ENCODE measurements at places on chromosomes 1 and 21.
A peak's percentile ranks its signal among the peaks of the same experiment; 100 is the strongest.

DNA sequence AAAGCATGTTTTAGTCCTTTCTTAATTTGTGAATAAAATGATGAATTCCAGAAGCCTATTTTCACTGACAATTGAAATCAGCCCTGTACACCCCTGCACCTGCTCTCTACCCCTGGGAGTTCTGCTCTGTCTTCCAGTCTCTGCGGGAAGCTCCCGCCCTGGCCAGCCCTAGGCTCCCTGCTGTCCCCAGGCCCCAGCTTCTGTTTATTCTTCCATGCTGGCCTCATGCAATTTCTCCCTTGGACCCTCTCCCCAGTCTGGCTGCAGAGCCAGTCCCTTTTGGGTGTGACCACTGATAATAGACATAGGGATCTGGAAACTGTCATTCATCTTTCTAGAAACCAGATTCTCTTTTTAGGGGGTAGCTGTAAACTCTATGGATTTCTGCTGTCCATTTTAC lies 258.6 kb downstream of the GRIK3 start:
- no peak for DNase-seq

DNA sequence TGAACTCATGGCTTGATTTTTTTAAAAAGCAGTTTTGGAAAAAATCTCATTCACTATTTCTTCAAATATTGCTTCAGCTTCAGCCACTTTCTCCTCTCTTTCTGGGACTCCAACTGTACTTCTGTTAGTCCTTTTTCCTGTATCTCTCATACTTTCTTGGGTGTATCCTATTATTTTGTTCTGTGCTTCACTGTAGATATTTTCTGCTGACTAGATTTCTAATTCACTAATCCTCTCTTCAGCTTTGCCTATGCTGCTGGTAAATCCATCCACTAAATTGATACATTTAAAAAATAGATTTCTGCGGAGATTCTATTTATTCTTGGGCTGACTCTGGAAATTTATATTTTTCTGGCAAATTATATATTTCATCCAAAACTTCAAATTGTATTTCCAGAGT lies 4.9 kb upstream of the KCNE2 start:
- no peak for DNase-seq

DNA sequence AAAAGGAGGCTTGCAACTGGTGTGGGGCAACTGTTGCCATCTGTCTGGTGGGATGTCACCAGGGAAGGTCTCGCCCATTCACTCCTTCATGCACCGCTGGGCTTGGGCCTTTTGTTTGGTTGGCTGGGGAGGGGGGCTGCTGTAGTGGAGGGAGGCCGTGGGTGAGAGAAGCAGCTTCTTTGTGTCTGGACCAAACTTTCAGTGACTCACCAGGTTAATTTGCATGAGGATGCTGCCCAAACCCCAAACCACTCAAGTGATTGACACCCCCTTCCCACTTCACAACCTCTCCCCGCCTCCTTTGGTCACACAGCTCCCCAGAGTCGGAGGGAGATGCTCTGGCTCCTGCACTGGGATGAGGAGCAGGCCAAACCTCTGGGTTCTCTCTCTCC lies 19.7 kb downstream of the BTG2 start:
- DNase-seq: no peak

DNA sequence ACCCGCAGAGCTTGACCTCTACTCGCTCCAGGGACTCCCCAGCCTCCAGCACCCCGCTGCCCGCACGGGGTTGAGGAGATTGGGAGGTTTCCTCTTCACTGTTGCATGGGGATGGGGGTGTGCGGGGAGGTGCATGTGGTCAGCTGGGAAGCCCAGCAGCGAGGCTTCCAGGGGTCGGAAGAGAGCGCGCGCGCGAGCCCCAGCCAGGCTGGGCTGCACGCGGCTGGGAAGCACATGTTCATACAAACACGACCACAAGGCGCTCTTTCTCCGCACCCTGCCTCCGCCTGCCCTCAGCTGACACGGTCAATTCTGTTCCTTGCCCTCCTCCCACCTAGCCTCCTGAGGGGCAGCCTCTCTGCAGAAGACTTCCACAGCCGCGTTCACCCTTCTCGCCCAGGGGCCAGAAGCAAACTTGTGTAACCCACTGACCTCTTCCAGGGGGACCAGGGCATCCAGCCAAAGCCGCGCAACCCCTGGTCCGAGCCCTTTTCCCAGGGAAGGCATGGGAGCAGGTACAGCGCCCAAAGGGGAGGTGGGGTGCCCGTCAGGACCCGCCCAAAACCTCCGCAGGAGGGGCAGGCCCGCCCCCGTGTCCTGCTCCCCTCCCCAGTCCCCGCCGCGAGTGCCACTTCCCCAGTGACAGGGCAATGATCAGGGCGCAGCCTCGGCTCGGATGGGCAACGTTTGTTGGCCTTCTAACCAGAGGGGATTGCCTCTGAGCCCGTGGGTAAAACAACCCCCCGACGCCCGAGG lies 1.3 kb downstream of the COL24A1 start:
- DNase-seq: no peak

- DNase-seq: no peak
Observed at GRCh38 chr1:27583479-27583878, 20.5 kb downstream of the AHDC1 start.

DNA sequence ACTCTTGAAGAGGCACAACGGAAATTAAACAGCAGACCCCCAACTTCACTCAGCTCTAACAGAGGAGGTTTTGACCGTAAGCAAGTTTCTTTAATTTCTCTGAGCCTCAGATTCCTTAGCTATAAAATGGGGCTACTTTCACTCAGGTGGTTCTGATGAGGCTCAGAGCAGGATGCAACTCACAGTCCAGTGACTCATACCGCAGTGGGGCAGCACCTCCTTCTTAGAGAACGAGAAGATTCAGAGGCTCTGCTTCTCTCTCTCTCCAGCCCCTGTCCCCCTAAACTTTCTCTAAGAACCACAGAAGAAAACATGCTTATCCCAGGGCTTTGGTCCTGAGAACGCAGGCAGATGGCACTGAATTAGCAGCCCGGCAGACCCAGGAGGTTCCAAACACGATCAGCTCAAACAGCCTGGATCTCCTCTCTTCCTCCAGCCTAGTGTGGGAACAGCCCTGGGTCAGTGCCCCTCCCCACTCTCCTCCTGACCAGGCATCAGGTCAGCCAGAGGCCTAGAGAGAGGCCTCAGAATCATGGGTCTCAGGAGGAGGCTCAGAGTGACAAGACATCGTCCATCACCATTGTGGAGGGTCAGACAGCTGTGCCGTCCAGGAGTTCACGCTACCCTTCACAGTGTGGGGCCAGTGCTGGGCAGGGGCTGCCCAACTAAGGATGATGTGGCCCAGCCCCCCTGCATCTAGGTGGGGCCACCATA lies 433.0 kb downstream of the PTPRU start:
- no peak for DNase-seq

- DNase-seq: no peak
Observed at GRCh38 chr1:1297802-1298424, 9.8 kb downstream of the ACAP3 start.

GRCh38 chr1:201216395-201217085 lies 25.9 kb downstream of the IGFN1 start:
- no peak for DNase-seq

DNA sequence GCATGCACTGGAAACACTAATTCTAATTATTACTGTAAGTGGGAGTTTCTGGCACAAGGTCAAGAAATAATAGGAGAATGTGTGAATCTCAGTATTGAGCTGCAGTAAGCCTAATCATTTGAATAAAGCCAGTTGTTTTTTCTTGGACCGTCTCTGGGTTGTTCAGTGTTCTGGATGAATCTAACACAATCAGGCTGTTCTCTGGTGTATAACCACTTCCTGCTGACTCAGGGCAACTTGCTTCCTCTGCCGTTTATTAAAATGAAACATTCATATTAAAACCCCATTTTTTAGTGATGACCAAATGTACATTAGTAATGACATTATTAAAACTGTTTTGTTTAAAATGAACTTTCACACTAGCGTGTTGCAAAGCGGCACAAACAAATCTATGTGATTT lies 273.1 kb upstream of the SNX7 start:
- peak; percentile 9 for DNase-seq

- no peak for DNase-seq
Observed at GRCh38 chr1:200610846-200611245, 9.7 kb downstream of the KIF14 start.

GRCh38 chr1:229942501-229942900 lies 124.5 kb upstream of the GALNT2 start:
- DNase-seq: no peak

- DNase-seq: no peak
Observed at GRCh38 chr1:205576805-205577761, 54.7 kb downstream of the ELK4 start.

DNA sequence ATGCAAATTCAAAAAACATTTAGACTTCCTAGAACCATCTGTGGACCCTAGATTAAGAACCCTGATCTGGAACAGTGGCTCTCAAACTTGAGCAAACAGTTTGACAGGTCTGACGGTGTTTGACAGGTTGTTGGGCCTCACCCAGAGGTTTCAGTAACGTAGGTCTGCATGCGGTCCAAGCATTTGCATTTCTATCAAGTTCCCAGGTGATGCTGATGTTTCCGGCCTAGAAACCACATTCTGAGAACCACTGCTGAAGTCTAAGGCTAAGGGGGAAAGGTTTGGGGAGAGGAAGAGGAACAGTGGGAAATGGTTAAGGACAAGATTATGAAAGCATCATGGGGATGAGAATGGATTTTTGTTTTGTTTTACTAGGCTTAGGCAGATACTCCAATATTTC lies 48.6 kb downstream of the MDM4 start:
- DNase-seq: no peak

- DNase-seq: no peak
Observed at GRCh38 chr1:42258218-42258617, 76.8 kb downstream of the FOXJ3 start.

- no peak for DNase-seq
Observed at GRCh38 chr1:66617362-66618184, 83.6 kb downstream of the SGIP1 start.

DNA sequence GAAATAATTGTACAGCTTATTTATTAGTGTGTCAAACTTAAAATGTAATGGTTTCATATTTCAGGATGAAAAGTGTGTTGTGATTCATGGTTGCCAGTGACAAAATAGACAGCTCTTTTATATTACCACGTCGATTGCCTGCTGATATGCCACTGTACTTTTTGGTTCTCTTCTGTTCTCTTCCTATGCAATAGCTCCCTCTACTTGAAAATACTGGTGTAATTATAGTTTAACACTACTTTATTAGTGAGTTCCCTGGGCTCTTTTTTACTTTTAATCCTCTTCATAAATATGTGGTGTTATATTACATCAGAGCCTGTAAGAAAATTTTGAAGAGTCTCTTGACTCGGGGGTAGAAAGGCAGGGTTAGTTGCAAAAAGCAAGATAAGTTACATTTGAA lies 111.3 kb downstream of the PATJ start:
- DNase-seq: peak; percentile 58

DNA sequence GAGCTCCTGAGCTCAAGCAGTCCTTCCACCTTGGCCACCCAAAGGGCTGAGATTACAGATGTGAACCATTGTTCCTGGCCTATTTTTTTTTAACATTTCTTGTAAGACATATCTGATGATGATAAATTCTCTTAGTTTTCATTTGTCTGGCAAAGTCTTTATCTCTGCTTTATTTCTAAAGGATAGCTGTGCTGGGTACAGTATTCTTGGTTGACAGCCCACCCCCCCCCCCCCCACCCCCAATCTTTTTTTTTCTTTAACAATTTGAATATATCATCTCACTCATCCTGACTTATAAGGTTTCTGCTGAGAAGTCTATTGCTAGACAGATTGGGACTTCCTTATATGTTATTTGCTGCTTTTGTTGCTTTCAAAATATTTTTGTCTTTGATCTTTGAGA lies 51.3 kb downstream of the PKN2 start:
- DNase-seq: no peak

GRCh38 chr21:42474043-42474831 lies 21.8 kb downstream of the RSPH1 start:
- peak; percentile 32 for DNase-seq

DNA sequence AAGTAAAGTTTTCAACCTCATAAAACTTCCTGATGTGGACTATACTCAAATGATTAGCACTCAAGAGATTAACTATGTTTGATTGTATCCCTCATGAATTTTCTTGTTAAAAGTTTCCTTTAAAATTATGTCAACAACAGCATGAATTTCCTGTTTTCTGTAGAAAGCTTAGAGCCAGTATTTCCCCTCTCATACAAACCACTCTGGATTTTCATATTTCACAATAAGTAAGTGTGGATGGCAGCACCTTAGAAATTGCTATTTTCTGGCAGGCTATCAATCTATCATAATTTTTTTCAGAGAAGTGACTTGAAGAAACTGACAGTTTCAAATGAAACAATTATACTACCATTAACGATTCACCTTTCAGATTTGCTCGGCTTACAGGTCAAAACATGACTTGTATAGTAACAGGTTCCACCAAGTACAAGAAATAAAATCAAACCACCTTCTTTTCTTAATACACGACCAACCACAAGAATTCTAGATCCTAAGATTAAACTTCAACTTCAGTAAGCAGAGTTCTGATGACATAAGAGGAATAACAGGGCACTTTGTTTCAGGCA lies 20.8 kb downstream of the ELK4 start:
- DNase-seq: no peak

- DNase-seq: no peak
Observed at GRCh38 chr1:205456383-205456867, 580 bp upstream of the BLACAT1 start.

DNA sequence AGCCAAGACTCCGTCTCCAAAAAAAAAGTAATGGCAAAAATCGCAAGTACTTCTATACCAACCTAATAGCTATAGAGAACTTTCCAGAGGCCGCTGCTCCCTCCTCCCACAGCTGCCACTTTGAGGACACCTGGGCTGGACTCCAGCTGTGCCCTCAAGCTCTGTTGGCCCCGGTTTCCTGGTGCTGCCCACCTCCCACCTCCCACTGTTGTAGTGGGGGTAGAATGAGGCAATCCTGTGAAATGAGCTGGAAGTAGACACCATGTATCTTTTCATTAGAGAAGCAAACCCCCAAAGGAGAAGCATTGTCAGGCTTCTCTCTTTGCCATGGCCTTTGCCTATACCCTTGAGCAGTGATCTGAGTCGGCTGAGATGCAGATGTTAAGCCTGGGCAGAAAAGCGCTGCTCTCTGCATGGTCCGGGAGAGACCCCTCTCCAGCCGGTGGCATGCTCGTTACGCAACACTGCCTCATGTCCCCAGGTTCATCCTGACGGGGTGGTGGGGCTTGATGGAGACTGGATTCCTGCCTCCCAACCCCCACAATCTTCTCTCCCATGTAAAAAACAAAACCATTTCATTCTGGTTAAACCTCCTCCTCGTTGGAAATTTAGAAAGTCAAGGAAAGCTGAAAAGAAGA lies 39.7 kb downstream of the SIM2 start:
- no peak for DNase-seq

DNA sequence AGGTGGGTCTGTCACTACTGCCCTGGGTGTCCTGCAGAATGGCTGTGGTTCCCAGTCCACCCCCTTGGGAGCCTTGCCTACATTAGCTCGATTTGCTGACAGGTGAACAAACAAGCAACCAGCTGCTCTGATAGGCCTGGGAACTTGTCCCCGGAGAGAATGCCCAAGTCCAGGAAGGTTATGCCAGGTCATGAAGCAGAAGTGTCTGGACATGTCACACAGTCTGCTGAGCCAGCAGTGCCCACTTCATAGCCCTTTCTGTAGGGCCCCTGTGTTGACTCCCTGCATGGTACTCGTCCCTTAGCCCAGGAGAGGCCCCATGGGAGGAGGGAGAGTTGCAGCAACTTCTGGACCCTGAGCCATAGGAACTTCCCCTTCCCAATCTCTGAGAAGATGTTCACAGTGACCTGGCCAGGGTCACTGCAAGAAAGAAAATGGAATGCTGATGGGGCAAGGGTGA lies 31.0 kb downstream of the UCK2 start:
- no peak for DNase-seq

GRCh38 chr1:82775406-82776000 lies 974.8 kb downstream of the ADGRL2 start:
- DNase-seq: peak; percentile 20

Measured in OCI-M1 (cell line).